Activated naive CD8-positive, alpha-beta T cell treated with anti-CD3 and anti-CD28 coated beads, Interleukin-2, amount 50 U/mL, for 24 hours (primary cell): ENCODE measurements at places on chromosomes 5 and 9.

- H3K27ac ChIP-seq = no peak overlapping the region
- no peaks in the 10 kb centered on the region for H3K36me3 ChIP-seq
- DNase-seq = no peak
- H3K4me3 ChIP-seq = no peak overlapping the region
- H3K4me1 ChIP-seq = no peaks in the 10 kb centered on the region
Observed at GRCh38 chr9:135607401-135608293, 31.7 kb downstream of the GLT6D1 start.

DNA sequence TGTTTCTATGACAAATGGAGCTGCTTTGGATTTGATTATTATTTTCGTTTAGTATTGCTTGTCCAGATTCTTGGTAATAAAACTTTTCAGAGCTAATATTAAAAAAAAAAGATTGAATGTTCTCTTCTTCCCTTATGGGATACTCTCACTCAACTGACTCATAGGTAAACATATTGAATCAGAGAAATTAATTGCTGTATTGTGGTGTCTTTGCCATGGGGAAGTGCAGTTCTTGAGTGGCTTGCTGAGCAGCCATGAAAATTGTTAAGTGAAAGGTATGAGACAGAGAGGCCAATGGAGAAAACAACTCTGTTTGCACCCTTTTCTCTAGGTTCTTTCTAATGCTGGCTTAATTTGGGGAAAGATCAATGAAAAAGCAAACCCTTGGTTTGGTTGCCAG is 149.9 kb upstream of the HMHB1 start:
- no peak overlapping the region for H3K4me3 ChIP-seq
- peaks cover 2% of the 10 kb centered on the region for H3K27me3 ChIP-seq
- H3K4me1 ChIP-seq = no peaks in the 10 kb centered on the region

DNA sequence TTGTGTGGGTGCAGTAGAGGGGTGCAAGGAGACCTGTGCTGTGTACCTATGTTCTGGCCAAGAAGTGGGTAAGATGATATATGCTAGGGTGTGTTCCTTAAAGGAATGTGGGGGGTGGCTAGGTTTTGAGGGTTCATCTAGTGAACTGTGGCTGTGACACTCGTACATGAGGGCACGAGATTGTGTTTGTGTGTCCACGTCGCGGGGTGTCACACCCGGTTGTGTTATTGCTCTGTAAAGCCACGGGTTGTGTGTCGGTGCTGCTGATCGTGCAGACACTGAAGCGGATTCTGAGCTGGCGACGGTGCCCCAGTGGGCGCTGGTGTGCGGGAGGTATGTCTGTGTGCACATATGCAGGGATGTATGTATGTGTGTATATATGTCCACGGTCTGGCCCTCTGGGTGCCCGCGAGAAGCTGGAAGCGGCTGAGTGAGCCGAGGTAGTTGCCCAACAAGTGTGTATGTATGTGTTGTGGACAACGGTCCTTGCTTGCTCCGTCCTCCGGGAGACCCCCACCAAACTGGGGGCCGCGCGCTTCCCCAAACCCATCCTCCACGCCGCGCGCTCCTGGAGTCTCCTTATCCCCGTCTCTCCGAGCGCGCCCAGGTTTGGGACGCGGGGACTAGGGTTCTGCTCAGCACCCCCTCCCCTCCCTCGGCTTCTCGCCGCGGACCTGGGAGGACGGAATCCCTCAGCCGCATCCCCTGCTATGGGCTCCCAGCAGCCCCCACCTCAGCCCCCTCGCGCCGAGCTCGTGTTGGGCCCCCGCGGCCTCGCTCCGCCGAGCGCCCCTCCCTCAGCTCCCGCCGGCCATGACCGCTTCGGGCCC is 639 bp downstream of the PCDH1 start:
- peak overlapping the region; percentile 61 for H3K4me3 ChIP-seq
- H3K27me3 ChIP-seq = peaks cover 83% of the 10 kb centered on the region
- DNase-seq = peak; percentile 20
- H3K27ac ChIP-seq = no peak overlapping the region

DNA sequence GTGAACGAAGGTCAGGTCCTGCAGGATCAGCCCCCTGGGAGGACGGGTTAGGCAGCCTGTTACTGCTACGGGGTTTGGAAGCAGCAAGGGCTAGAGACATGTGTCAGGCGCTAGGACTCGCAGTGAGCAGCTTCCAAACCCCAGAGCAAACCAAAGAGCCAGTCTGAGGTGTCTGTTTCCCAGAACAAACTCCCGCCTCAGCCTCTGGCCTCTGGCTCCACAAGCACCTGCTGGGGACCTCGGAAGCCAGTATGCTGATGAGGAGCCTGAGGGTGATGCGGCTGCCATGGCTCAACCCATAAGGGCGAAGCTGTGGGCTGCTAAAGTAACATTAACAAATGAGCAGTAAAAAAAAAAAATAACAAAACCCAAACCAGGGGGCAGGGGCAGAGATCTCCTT is 35.0 kb downstream of the PRRT1B start:
- peaks cover 25% of the 10 kb centered on the region for H3K36me3 ChIP-seq
- H3K27me3 ChIP-seq = no peaks in the 10 kb centered on the region
- H3K4me1 ChIP-seq = peaks cover 32% of the 10 kb centered on the region

GRCh38 chr9:96874947-96875460 is 20.7 kb upstream of the ZNF782 start:
- peaks cover 2% of the 10 kb centered on the region for H3K36me3 ChIP-seq
- peaks cover 51% of the 10 kb centered on the region for H3K27me3 ChIP-seq
- peak overlapping the region; percentile 52 for H3K27ac ChIP-seq
- DNase-seq = no peak
- H3K4me1 ChIP-seq = peaks cover 28% of the 10 kb centered on the region

DNA sequence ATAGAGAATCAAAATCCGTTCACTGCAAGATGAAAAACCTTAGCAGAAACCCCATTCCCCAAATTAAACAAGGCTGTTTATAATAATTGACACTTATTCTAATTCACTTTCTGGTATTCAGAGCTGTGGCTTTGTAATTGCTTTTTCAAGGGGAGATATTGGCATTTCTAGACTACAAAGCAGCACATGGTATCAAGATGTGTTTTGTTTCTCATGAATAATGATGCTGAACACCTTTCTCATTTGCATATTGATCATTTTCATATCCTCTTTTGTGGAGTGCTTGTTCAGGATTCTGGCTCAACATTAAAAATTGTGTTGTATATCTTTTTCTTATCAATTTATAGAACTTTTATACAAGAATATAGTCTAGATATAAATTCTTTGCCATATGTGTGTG is 22.4 kb upstream of the ANKRD55 start:
- no peak overlapping the region for H3K4me3 ChIP-seq
- no peaks in the 10 kb centered on the region for H3K4me1 ChIP-seq
- no peak for DNase-seq

- no peaks in the 10 kb centered on the region for H3K36me3 ChIP-seq
- H3K27me3 ChIP-seq = no peaks in the 10 kb centered on the region
- no peak for DNase-seq
- no peak overlapping the region for H3K27ac ChIP-seq
- H3K4me3 ChIP-seq = no peak overlapping the region
Observed at GRCh38 chr9:92414566-92414965, 9.7 kb downstream of the OMD start.

DNA sequence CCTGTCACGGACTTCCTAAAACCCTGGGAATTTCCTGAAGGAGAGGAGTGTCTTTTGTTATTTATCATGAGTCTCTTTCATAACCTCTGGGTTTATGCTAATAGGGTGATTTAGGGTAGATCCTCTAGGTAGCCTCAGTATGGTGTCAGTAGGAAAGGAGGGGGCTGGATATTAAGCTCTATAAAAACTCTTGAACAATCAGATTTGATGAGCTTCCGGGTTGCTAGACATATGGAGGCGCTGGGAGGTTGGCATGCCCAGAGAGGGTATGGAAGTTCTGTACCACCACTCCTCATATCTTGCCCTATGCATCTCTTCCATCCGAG is 15.6 kb upstream of the PTBP3 start:
- H3K4me3 ChIP-seq = peak overlapping the region; percentile 81
- H3K4me1 ChIP-seq = peaks cover 17% of the 10 kb centered on the region
- H3K27ac ChIP-seq = peak overlapping the region; percentile 96
- peaks cover 8% of the 10 kb centered on the region for H3K27me3 ChIP-seq
- no peak for DNase-seq

DNA sequence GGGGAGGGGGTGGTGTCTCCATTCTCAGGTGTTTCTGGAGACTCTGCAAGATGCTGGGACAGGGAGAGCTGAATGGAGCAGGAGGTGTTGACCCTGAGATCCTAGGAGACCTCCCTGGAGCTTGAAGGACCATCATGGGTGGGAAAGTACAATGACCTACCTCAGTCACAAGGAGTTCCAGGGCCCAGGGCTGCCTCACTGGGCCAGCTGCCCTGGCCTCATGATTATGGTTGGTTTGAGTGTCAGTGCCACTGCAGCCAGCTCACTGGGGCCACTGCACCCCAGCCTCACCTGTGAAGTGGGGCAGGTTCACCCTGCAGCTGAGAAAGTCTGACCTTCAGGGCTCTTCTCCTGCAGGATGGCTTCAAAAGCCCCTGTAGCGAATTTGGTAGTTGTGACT is 372.5 kb downstream of the IRX2 start:
- no peaks in the 10 kb centered on the region for H3K36me3 ChIP-seq
- no peaks in the 10 kb centered on the region for H3K27me3 ChIP-seq
- no peak for DNase-seq
- H3K4me1 ChIP-seq = no peaks in the 10 kb centered on the region
- no peak overlapping the region for H3K4me3 ChIP-seq

DNA sequence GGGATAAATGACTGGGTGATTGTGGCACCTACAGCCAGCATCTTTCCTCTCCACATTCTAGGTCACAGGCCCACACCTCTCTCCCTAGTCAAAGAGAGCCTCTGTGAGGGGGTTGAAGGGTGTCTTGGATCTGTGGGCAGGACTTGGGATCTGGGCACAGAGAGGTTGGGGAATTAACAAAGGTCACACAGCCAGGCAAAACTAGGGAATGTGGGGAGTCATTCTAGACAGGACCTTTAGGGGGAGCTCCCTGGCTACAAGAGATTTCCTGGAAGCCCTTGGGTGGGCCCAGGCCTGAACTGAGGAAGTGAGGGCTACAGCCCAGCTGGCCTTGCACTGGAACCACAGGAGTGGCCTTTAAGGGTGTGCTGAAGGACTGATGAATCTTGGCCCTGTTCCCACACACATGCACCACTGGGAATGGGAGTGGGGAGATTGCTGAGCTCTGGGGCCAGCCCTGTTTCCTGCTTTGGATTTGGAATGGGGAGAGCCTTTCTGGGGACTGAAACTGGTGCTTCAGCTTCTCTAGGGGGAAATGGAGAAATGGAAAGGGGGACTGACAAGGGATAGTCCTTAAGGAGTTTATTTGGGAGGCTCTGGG is 12.4 kb upstream of the CXXC5 start:
- no peaks in the 10 kb centered on the region for H3K27me3 ChIP-seq
- peaks cover 52% of the 10 kb centered on the region for H3K4me1 ChIP-seq
- H3K36me3 ChIP-seq = peaks cover 11% of the 10 kb centered on the region
- peak overlapping the region; percentile 62 for H3K4me3 ChIP-seq

GRCh38 chr9:121946465-121946864 is 146.6 kb downstream of the TTLL11 start:
- no peak overlapping the region for H3K27ac ChIP-seq
- DNase-seq = no peak
- H3K36me3 ChIP-seq = peaks cover 3% of the 10 kb centered on the region
- no peaks in the 10 kb centered on the region for H3K27me3 ChIP-seq

- H3K4me3 ChIP-seq = no peak overlapping the region
- no peaks in the 10 kb centered on the region for H3K36me3 ChIP-seq
- DNase-seq = no peak
- peaks cover 4% of the 10 kb centered on the region for H3K4me1 ChIP-seq
- no peak overlapping the region for H3K27ac ChIP-seq
- peaks cover 23% of the 10 kb centered on the region for H3K27me3 ChIP-seq
Observed at GRCh38 chr9:91682806-91683205, 259.2 kb upstream of the NFIL3 start.

DNA sequence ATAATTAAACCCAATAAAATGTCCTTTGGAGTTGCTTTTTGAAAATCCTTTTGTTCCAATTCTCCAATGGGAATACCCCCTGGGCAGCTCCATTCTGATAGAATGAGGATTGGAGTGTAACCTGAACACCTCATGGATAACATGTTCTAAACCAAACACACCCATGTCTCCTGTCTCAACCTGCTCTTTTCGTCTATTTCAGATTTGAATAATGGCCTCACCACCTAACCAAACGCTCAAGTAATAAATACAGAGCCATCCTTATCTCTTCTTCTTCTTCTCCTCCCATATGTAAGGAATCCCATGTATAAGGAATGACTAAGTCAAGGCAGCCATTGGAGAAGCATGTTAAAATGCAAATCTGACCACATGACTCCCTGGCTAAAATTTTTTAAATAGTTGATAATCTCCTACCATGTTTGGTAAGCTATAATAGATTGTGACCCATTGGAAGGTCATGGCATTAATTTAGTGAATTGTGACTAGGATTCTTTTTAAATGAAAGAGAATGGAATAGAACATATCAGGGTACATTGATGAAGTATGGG is 26.0 kb downstream of the ELL2 start:
- H3K36me3 ChIP-seq = peaks cover 36% of the 10 kb centered on the region
- no peaks in the 10 kb centered on the region for H3K27me3 ChIP-seq
- H3K4me3 ChIP-seq = no peak overlapping the region
- peaks cover 27% of the 10 kb centered on the region for H3K4me1 ChIP-seq
- H3K27ac ChIP-seq = no peak overlapping the region

GRCh38 chr9:122860319-122861142 is 32.1 kb upstream of the PDCL start:
- peaks cover 4% of the 10 kb centered on the region for H3K4me1 ChIP-seq
- H3K4me3 ChIP-seq = no peak overlapping the region
- H3K36me3 ChIP-seq = peaks cover 29% of the 10 kb centered on the region
- no peak overlapping the region for H3K27ac ChIP-seq

DNA sequence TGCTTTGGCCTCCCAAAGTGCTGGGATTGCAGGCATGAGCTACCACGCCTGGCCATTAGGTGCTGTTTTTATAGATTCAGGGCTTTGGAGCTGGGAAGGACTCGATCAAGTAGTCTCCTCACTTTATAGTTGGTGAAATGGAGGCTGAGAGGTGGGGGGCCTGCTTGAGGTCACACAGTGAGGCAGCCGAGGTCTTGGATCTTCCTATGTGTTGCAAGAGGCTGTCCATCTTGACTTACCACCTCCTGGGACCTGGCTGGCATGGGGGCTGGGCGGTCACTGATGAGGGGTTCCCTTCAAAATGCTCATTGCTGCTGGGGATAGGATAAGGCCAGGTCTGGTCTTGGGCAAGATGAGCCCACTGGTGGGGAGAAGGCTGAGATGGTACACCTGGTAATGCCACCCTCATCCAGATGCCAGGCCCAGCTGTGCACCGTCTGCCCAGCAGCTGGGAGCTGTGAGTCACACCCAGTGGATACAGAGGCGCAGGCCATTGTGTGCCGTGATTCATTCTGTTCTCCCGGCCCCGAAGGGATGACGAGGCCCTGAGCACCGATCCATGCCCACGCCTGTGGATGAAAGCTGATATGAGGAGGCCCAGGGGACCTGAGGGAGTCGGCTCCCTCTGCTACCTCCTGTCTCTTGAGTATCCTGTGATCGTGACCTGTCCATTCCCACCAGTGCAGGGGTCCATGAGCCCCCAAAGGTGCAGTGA is 10.5 kb upstream of the NDST1 start:
- no peak for DNase-seq
- no peaks in the 10 kb centered on the region for H3K27me3 ChIP-seq
- H3K27ac ChIP-seq = no peak overlapping the region

- no peak overlapping the region for H3K27ac ChIP-seq
- H3K27me3 ChIP-seq = peaks cover 12% of the 10 kb centered on the region
- no peak for DNase-seq
- no peak overlapping the region for H3K4me3 ChIP-seq
- H3K36me3 ChIP-seq = no peaks in the 10 kb centered on the region
- H3K4me1 ChIP-seq = no peaks in the 10 kb centered on the region
Observed at GRCh38 chr9:37676411-37676830, 25.7 kb downstream of the FRMPD1 start.
